ENCODE measurements at places on chromosomes 6 and 20. TPM values are rescaled to one million over a fixed set of nuclear protein-coding genes. Genes with fewer than 3 reads are reported as not detected.

Gene VGLL2
- total RNA-seq: not detected

Gene SNHG17
- 69.6 TPM for total RNA-seq

Gene POU5F1
- total RNA-seq: not detected

- no peak for DNase-seq
Observed at GRCh38 chr6:147381712-147382111, 126.8 kb upstream of the SAMD5 start.

- DNase-seq: no peak
Observed at GRCh38 chr20:53028337-53029007, 56.3 kb downstream of the TSHZ2 start.

GRCh38 chr6:13294499-13295069 is 33.8 kb downstream of the TBC1D7 start:
- no peak for DNase-seq

- no peak for DNase-seq
Observed at GRCh38 chr6:107972413-107973096, 14.5 kb upstream of the SEC63 start.
